ENCODE measurements at places on chromosomes 2 and 18. TPM values are rescaled to one million over a fixed set of nuclear protein-coding genes. Genes with fewer than 3 reads are reported as not detected.

Gene TRAPPC12
- 66.5 TPM for total RNA-seq

Gene SP5
- not detected for total RNA-seq

Gene FAP
- not detected for total RNA-seq

Gene DUSP2
- 319 TPM for total RNA-seq

Gene GCG
- not detected for total RNA-seq

Gene COL5A2
- total RNA-seq: 0.18 TPM

Gene ATAD2B
- total RNA-seq: 52.3 TPM

Gene SERTAD2
- total RNA-seq: 31.1 TPM

Gene PRSS56
- total RNA-seq: not detected

Gene TMEM247
- total RNA-seq: not detected

Gene CYTIP
- total RNA-seq: 294 TPM

Gene ALPP
- 0.45 TPM for total RNA-seq

Gene CXCR1
- total RNA-seq: not detected

Gene VWA3B
- total RNA-seq: not detected

Gene CCT7
- total RNA-seq: 152 TPM

Gene FOXD4L1
- total RNA-seq: not detected

Gene LYG2
- not detected for total RNA-seq

Gene DHRS9
- not detected for total RNA-seq

Gene CAVIN2
- total RNA-seq: 6.1 TPM

Gene UGT1A4
- total RNA-seq: not detected

Gene HSBP1L1
- 17.9 TPM for total RNA-seq

Gene CDK15
- total RNA-seq: not detected

Gene NDC80
- 8.2 TPM for total RNA-seq

Gene GBX2
- not detected for total RNA-seq

Gene SERPINB12
- not detected for total RNA-seq

Gene TTN
- total RNA-seq: 16.1 TPM

Gene HTR2B
- not detected for total RNA-seq

Gene TCF23
- not detected for total RNA-seq

Gene NEURL3
- total RNA-seq: 0.44 TPM

Gene POTEF
- not detected for total RNA-seq

Gene MYO3B
- not detected for total RNA-seq

Gene RRM2
- 1.7 TPM for total RNA-seq

Gene OTOS
- not detected for total RNA-seq
